Stimulated activated CD8-positive, alpha-beta memory T cell treated with anti-CD3 and anti-CD28 coated beads, Interleukin-4, amount 100 ng/mL, for 4 hours (primary cell): ENCODE measurements at places on chromosomes 2 and 18.

DNA sequence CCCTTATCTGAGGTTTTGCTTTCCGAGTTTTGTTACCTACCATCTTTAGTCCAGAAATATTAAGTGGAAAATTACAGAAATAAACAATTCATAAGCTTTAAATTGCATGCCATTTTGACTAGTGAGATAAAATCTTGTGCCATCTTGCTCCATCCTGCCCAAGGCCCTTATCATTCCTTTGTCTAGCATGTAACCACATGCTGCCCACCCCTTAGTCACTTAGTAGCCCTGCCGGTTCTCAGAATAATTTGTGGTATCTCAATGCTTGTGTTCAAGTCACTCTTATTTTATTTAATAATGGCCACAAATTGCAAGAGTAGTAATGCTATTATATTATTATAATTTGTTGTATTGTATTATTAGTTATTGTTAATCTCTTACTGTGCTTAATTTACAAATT lies 36.8 kb upstream of the VPS54 start:
- DNase-seq, result no peak

DNA sequence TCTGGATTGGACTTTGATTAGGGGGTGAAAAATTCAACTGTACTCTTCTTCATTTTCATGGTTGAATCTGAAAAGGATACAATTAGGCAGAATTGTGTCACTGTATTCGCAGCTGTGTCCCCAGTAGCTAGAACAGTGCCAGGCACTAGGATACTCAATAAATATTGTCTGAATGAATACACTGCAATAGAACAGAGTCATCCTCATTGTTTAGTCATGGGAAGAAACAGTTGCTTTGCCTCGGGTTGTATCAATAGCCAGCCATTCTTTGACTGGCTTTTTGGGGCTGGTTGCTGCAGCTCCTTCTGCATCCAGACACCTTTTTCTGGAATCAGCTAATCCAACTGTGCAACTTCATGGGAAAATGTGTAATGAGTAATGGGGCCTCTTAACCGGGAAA lies 18.1 kb upstream of the DYNC1I2 start:
- no peak for DNase-seq

GRCh38 chr2:224838335-224838734 lies 122.2 kb upstream of the CCDC195 start:
- DNase-seq, result no peak

GRCh38 chr18:59950215-59950944 lies 50.6 kb downstream of the PMAIP1 start:
- DNase-seq, result no peak

GRCh38 chr2:222295368-222296062 lies 3.3 kb downstream of the PAX3 start:
- DNase-seq, result no peak

DNA sequence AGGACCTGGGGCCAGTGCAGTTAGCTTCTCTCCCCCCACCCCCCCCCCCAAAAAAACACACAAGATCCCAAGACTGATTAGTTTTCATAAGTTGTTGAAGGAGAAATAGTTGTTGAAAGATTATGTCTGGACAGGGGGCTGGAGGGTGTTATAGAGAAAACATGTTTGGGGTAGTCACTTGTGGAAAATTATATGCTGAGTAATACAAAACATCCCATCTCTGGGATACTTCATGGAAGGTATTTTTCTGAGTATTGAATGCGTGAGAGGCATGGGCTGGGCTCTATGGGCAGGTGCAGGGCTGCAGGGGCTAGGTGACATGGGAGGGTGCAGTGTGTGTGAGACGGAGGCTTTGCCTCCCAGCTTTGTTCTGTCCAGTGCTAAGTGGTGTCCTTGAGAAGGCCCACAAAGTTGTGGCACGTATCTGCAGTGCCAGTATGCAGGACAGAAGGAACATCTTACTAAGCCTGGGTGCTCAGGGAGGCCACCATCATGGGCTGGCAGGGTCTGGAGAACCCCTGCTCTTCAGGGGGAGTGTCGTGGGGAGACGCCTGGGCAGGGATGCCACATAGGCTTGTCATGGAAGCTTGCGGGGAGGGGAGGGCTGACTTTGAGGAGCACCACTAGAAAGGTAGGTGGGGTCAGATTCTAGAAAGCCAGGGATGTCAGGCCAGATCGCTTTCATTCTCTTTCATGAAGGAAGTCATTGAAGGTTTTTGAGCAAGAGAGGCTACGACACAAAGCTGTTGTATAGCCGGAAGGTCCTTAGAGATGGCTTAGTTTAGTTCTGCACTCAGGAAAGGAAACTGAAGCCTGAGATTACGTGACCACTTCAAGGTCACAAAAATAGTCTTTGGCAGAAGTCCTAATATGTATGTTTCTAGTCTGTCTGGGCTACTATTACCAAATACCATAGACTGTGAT lies 232.0 kb downstream of the LDLRAD4 start:
- no peak for DNase-seq

DNA sequence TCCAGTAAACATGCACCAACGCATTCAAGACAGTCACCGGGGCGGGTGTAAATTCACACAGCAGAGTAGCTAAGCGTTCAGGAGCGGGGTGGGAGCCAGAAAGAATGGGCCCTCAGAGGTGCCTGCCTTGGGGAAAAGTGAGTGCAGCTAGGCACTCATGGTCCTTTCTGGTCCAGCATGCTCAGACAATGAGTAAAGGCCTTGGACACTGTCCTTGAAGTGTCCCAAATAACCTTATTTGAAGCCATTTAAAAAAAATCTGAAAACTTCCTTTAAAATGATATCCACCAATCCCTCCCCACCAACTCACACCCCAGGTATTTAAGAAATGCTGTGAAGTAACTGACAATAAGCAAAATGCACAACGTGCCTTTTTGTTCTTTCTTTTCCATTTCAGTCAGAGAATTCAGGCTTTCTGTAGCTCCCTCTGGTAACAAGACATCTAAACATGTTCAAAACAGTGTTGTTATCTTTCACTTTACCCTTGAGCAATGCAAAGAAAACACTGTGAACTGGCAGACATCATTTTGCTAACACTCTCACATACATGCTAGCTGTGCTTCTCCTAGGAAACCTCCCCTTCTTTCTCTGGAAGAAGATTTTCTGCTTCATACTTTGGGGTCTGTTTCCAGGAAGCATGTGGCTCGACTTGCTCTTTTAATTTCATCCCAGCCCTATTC lies 445.1 kb upstream of the SPRED2 start:
- no peak for DNase-seq
